Ureter (tissue), 1 donor: ENCODE measurements at places on chromosomes 3 and 15. TPM values are rescaled to one million over a fixed set of nuclear protein-coding genes. Genes with fewer than 3 reads are reported as not detected.
A peak's percentile ranks its signal among the peaks of the same experiment; 100 is the strongest.

ZBED2 gene
- not detected for total RNA-seq

HRG gene
- total RNA-seq: not detected

GOLGA6C gene
- total RNA-seq: not detected

CILP gene
- 5.4 TPM for total RNA-seq

LRRC31 gene
- 0.78 TPM for total RNA-seq

CHMP2B gene
- 49.7 TPM for total RNA-seq

GOLGA8J gene
- not detected for total RNA-seq

- DNase-seq: no peak
These were observed 37.7 kb downstream of the SLMAP start for GRCh38 chr3:57793737-57794187.

- DNase-seq: no peak
These were observed 35.1 kb upstream of the P3H2 start for GRCh38 chr3:190155752-190156151.

DNA sequence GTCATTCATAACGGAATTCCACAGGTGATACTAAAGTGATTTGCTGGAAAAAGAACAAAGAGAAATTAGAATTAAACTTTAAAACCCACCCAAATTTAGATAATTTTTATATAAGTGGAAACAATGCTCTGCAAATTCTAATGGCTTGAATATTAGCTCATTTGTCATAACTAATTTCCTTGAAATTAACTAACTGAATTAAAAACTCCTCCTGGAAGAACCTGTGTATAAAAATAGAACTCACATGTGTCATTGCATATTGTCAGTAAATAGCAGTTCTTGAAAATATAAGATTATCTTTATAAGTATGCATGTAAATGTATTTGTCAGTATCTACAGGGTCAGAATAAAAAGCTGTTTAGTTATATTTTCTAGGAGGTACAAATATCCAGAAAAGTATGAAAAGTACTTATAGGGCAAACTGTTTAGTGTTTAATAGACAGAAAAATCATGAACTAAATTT, 16.3 kb downstream of the ZIC1 start:
- no peak for DNase-seq

- DNase-seq: no peak
These were observed 335.0 kb upstream of the CTNNB1 start for GRCh38 chr3:40864146-40864782.

DNA sequence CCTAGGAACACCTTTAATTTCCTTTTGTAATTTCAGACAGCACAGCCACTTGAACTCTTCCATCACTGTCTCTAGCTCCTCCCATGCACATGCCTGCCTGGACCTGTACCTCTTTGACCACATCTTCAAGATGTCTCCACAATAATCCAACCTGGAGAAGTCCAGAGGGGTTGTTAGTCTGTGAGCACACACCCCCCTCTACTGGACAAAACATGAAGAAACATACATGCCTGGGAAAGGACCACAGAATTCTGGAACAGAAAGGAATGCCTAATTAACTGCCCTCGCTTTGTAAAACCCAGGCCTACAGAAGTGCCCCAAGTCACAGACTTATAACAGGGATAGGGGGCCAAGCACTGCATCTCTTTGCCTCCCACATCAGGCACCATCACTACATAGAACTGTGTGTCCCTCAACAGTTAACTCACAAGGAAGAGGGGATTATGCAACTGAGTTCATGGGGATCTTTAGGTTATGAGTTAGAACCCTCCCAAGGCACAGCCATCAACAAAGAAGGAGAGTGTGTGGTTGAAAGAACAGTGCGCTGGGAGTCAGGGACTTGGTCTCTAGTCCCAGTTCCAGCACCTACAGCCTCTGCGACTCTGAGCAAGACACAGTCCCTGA, 61.7 kb downstream of the FMN1 start:
- no peak for DNase-seq

DNA sequence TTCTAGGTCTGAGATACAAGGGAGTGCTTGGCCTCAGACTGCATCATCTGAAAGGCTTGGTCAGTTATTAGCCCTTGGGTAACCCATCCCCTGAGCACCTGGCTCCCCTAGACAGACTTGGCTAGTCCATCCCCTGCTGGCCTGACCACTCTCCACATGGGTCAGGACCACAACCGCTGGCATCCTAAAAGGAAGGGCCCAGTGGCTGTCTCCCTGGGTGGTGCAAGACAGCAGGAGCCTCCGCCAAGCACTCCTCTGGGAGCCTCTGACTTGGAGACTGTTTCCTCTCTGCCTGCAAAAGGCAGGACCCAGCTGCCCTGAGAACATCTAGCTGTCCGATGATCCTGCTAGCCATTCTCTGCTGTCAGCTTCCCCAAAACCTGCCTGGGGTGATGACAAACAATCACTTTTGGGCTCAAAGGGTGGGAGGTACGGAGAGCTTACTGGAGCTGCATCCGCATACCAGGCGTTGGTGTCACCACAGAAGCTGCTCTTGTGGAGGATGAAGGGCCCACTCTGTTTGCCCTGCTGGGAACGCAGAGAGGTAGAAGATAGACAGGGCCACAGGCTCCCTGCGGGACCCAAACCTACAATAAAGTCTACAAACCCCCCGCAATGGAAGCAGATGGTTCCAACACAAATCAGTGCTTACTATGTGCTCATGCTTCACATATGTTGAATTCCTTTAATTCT, 108.0 kb upstream of the PRR20G start:
- no peak for DNase-seq

DNA sequence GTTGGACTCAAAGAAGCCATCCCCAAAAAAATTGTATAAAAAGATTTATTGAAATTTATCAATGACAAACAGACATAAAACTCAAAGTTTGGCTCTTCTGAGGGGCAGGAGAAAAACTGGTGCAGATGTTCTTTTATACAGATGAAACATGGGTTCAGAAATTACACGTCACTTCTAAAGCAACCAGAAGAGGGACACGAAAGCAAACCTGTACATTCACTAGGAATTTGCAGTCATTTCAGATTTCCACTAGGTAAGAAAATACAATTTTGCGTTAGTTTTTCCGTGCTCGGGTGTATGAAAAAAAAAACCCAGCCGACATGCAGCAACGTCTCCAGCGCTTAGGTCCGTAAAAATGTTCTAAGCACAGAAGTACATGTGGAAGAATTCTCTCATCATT, 41.8 kb downstream of the ANP32A start:
- DNase-seq: peak; percentile 3

- DNase-seq: no peak
These were observed 1.7 kb downstream of the ARPIN start for GRCh38 chr15:89910891-89911626.

- no peak for DNase-seq
These were observed 403.4 kb downstream of the OCA2 start for GRCh38 chr15:27695726-27696125.
